IPS DF 6.9 (cell line): ENCODE measurements at places on chromosomes 13 and 19.
A peak's percentile ranks its signal among the peaks of the same experiment; 100 is the strongest.

DNA sequence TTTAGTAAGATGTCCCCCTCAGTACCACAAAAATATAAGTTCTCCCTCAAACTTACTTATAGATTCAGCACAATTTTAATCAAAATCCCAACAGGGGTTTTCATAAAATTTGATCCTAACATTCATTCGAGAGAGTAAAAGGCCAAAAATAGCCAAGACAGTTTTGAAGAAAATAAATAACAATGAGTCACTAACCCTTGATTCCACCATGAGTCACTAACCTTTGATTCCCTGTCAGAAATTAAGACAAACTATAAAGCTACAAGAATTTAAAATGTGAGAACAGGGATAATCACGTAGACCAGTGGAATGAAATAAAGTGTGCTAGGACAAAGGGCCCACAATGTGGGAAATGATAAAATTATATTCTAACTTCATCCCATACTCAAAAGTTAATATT, 320.3 kb downstream of the SUCLA2 start:
- no peaks in the 10 kb centered on the region for H3K27me3 ChIP-seq
- no peaks in the 10 kb centered on the region for H3K4me1 ChIP-seq
- no peak overlapping the region for H3K4me3 ChIP-seq
- no peak for DNase-seq
- no peak overlapping the region for H3K27ac ChIP-seq
- no peaks in the 10 kb centered on the region; the same call in 1 of the 2 replicates for H3K36me3 ChIP-seq

DNA sequence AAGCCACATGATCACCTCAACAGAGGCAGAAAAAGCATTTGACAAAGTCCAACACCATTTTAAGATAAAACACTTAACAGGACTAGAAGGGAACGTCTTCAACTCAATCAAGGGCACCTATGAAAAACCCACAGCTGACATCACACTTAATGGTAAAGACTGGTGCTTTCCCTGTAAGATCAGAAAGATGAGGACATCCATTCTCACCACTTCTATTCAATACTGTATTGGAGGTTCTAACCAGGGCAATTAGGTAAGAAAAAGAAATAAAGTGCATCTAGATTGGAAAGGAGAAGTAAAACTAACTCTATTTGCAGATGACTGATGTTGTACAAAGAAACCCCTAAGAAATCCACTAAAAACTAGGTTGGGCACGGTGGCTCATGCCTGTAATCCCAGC, 11.2 kb upstream of the AKAP8 start:
- peaks cover 11% of the 10 kb centered on the region; the same call in 1 of the 2 replicates for H3K36me3 ChIP-seq
- H3K27ac ChIP-seq: no peak overlapping the region
- no peaks in the 10 kb centered on the region for H3K4me1 ChIP-seq

GRCh38 chr13:77833331-77833863, 85.2 kb downstream of the EDNRB start:
- no peak overlapping the region for H3K27ac ChIP-seq
- no peaks in the 10 kb centered on the region for H3K4me1 ChIP-seq
- H3K27me3 ChIP-seq: no peaks in the 10 kb centered on the region
- DNase-seq: no peak
- H3K36me3 ChIP-seq: no peaks in the 10 kb centered on the region

DNA sequence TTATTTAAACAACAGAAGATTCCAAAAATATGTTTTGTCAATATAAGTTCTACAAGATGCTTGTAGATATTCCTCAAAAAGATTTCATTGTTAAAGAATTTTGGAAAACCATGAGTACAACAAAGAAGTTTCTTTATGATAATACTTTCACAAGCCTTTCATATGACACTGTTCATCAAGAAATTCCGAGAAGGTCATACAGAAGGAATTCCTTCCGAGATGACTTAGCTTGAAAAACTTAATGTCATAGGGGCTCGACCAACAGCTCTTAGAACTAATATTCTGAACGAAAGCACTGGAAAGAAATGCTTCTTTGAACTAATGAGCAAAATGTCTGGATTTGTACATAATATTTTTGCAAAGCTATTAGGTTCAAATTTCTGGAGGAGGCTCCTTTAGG, 403.4 kb downstream of the KLF5 start:
- no peaks in the 10 kb centered on the region; the same call in 1 of the 2 replicates for H3K4me1 ChIP-seq
- no peak for DNase-seq
- H3K27me3 ChIP-seq: no peaks in the 10 kb centered on the region
- no peak overlapping the region for H3K4me3 ChIP-seq

DNA sequence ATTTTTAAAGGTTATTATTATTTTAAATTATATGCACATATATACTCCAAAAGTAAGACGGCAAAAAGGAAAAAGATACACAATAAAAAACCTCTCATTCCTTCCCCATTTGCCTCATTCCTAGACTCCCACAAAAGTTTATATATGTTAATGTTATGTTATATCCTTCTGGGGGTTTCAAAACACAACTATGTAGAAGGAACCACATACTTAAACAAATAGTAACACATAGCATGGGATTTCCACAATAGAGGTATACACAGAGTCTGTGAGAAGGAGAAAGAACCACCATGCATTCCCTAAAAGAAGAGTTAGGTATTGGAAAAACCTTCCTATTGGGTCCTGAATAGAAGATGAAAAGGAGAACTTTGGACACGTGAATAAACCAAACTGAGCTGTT, 9.1 kb downstream of the PDS5B start:
- no peaks in the 10 kb centered on the region for H3K36me3 ChIP-seq
- H3K27ac ChIP-seq: no peak overlapping the region
- no peak overlapping the region for H3K4me3 ChIP-seq
- no peaks in the 10 kb centered on the region for H3K27me3 ChIP-seq
- no peaks in the 10 kb centered on the region for H3K4me1 ChIP-seq
- no peak for DNase-seq

- no peak overlapping the region for H3K4me3 ChIP-seq
- no peak for DNase-seq
- H3K27ac ChIP-seq: no peak overlapping the region
- no peaks in the 10 kb centered on the region for H3K36me3 ChIP-seq
These were observed 7.0 kb downstream of the PLVAP start for GRCh38 chr19:17370026-17370587.

DNA sequence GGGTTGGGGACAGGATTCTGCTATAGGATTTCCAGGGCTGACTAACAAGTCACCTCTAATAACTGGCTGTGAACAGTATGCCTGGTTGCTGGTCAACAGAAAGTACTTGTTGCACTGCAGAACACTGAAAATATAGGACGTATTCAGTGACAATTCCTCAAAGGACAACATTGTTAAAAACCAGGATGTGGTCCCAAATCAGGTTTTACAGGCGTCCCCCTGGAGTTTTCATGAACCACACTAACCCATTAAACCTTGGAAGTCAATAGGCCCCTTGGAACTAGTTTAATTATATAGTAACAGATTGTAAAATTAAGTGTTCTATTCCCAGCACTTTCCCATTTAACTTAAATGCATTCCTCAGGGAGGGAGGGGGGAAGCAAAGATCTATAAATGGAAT, 495.4 kb downstream of the TBC1D4 start:
- H3K4me1 ChIP-seq: no peaks in the 10 kb centered on the region
- H3K27me3 ChIP-seq: no peaks in the 10 kb centered on the region
- H3K4me3 ChIP-seq: no peak overlapping the region
- DNase-seq: no peak
- H3K27ac ChIP-seq: no peak overlapping the region
- no peaks in the 10 kb centered on the region for H3K36me3 ChIP-seq

DNA sequence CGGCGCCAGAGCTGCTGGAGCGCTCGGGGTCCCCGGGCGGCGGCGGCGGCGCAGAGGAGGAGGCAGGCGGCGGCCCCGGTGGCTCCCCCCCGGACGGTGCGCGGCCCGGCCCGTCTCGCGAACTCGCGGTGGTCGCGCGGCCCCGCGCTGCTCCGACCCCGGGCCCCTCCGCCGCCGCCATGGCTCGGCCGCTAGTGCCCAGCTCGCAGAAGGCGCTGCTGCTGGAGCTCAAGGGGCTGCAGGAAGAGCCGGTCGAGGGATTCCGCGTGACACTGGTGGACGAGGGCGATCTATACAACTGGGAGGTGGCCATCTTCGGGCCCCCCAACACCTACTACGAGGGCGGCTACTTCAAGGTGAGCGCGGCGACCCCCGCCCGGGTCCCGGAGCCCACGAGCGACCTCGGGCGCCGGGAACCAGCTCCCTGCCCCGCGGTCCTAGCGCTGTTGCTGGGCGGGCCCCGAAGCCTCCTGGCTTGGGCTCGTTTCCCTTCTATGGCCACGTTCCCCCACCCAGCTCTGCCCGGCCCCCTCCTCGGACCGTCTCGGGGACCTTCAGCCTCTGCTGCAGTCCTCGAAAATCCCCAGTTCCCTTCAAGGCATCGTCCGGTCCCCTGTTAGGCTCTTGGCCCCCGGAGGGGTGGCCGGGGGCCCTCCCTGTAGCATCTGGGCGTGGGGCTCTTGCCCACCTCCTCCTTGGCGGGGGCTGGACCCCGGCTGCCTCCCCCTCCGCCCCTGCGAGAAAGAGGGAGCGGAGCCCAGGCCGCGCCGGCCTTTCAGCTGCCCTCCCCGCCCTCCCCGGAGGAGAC, at the start of gene CDC34:
TSS of gene CDC34 (plus strand) at position 8 of the 808 bp plus-strand sequence. CDS start at position 180, 172 bp downstream.
- H3K4me3 ChIP-seq: peak within 1 kb of the TSS; percentile 65
- no peaks in the 10 kb centered on the region for H3K27me3 ChIP-seq
- H3K27ac ChIP-seq: no peak within 1 kb of the TSS
- peaks cover 14% of the 10 kb centered on the region for H3K36me3 ChIP-seq

GRCh38 chr13:89061821-89062220, 1390.7 kb downstream of the SLITRK5 start:
- DNase-seq: no peak
- no peaks in the 10 kb centered on the region for H3K27me3 ChIP-seq
- no peak overlapping the region for H3K4me3 ChIP-seq
- no peak overlapping the region for H3K27ac ChIP-seq
- no peaks in the 10 kb centered on the region for H3K4me1 ChIP-seq
- no peaks in the 10 kb centered on the region for H3K36me3 ChIP-seq

GRCh38 chr19:4566402-4567051, 7.0 kb upstream of the SEMA6B start:
- DNase-seq: no peak
- no peaks in the 10 kb centered on the region for H3K4me1 ChIP-seq
- no peaks in the 10 kb centered on the region for H3K36me3 ChIP-seq
- no peak overlapping the region for H3K4me3 ChIP-seq

- no peaks in the 10 kb centered on the region for H3K4me1 ChIP-seq
- H3K27me3 ChIP-seq: no peaks in the 10 kb centered on the region
- H3K36me3 ChIP-seq: no peaks in the 10 kb centered on the region
- H3K4me3 ChIP-seq: no peak overlapping the region
These were observed 4.9 kb upstream of the NECTIN2 start for GRCh38 chr19:44841231-44841630.
